Omental fat pad (tissue), 4 donors: ENCODE measurements at places on chromosomes 7 and 10.

DNA sequence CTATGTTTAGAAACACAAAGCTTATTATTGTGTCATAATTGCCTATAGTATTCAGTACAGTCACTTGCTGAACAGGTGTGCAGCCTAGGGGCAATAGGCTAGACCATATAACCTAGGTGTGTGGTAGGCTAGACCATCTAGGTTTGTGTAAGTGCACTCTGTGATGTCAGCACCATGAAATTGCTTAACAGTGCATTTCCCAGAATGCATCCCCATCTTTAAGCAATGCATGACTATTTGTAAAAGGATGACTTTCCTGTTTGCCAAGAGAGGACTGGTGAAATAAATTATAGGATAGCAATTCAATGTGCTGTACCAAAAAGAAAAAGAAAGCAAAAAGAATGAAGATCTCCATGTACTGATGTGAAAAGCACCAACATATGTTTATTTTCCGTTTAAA is 288.7 kb upstream of the AUTS2 start:
- DNase-seq, result no peak

DNA sequence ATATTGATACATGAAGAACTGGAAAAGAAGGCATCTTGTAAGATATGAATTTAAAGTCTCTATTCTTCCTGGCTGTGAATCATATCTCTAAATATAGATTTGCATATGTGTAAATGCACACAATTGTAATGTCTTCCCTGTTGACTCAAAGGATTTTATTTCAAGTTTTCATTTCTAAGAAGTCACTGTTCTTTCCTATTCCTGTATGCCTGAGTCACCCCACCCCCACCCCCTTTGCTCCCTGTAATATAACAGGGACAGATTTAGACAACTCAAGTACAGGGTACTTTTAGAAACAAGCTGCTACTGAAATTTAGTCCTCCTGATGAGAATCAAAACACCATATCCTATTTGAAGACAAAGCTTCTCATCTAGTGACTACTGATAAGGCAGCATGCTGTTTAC is 43.0 kb upstream of the HECTD2 start:
- DNase-seq, result no peak

GRCh38 chr7:31857172-31857571 is 170.2 kb downstream of the PPP1R17 start:
- DNase-seq, result no peak

DNA sequence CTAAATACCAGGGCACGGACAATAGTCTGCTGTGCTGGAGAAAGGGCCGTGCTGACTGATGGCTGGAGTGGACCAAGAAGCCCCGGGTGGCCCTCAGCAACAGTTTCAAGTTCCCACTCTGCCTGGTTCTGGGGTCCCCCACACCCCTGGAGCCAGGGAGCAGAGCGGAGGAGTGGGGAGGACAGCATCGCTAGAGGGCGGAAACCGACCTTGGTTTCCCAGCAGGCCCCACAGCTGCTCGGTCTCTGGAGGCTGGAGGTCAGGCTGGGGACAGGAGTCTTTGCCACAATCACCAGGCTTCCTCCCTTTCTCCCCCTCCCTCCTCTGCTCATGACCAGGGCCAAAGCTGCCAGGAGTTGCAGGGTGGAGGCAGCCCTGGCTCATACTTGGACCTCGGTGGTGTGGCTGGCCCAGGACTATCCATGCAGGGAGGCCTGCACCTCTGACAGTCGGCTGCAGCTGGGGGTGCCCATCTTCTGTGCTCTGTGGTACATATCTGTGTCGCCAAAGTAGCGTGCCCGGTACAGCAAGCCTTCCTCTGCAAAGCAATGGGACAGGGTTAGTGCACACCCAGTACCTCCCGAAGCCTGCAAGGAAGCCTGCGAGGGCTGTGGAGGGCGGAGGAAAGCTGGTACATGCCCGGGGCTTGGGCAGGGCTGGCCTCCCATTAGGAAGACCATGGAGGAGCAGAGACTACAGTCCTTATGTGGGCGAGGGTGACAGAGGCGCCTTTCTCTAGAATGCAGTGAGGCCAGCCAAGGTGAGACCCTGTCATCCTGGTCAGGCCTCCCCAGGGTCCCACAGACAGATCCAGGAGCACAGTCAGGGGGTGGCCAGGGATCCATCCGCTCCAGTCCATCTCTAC is 19.1 kb downstream of the DNAJB12 start:
- DNase-seq, result no peak

- no peak for DNase-seq
Observed at GRCh38 chr10:119333146-119333792, 125.9 kb downstream of the GRK5 start.

GRCh38 chr10:67385566-67385965 is 310.4 kb downstream of the CTNNA3 start:
- DNase-seq, result no peak

DNA sequence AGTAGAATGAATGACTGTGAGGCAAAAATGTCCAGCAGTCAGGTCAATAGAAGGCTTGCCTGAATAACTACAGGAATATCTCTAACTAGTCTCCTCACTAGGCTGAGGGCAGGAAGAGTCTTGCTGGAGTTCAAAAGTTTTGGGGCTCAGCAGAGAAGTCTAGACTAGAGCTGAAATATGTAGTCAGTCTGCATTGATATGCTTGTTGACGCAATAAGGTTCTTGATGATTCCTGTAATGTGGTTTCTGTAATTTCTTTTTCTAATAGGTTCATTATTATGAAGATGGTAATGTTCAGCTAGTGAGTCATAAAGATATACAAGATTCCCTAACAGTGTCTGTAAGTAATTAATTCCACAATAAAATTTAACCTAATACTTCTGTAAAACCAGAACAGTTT is 41.5 kb upstream of the ST7 start:
- no peak for DNase-seq

GRCh38 chr7:97043281-97043680 is 18.6 kb upstream of the DLX5 start:
- DNase-seq, result no peak

- no peak for DNase-seq
Observed at GRCh38 chr7:41148521-41148951, 554.4 kb downstream of the INHBA start.

DNA sequence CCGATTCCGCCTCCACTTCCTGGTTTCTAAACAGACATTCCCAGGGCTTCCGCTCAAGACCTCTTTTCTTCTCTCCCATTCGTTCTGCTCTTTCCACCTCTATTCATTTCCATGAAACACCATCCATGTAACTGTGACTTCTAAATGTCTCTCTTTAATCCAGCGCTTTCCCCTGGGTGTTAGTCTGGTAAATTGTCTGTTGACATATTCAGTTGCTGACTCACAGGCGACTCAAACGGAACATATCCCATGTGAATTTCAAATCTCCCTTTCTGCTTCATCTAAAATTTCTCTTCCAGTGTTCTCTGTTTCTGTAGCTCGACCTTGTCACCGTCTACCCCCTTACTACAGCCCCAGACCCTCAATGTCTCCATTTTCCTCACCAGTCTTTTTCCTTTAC is 119.1 kb downstream of the PFKFB3 start:
- no peak for DNase-seq

GRCh38 chr7:156111-157007 is 36.0 kb upstream of the FAM20C start:
- DNase-seq, result no peak

GRCh38 chr10:124042656-124043309 is 50.6 kb downstream of the CHST15 start:
- no peak for DNase-seq

DNA sequence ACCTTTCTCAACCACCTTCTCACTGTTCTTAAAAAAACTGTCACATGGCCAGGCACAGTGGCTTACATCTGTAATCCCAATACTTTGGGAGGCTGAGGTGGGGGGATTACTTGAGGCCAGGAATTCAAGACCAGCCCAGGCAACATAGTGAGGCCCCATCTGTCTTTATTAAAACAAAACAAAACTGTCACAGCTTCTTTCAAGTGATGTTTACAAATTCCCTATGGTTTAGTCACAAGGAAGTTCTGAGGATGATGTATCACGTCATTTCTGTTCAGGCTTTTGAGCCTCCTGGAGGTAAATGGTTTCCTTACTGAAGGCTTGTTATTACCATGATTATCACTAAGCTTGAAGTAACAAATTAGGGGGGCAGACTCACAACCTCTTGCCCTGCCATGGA is 186.2 kb downstream of the CFTR start:
- DNase-seq, result no peak

- DNase-seq, result no peak
Observed at GRCh38 chr10:77887631-77888355, 38.8 kb downstream of the DLG5 start.

- DNase-seq, result no peak
Observed at GRCh38 chr10:7264313-7264756, 146.5 kb downstream of the SFMBT2 start.

DNA sequence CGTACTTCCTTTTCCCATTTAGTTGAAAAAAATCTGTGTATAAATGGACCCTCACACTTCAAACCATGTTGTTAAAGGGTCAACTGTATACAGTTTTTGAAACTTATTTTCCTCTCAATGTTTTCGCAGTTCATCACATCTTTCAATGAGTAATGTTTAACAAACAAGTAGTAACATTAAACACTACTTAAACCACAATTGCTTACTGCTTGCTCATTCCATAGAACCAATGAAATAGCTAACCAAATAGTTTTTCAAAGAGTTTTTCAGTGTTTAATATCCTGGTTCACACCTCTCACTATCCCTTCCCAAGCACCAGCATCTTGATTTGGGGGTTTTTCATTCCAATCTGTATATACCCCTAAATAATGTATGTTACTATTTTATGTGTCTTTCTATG is 9.1 kb downstream of the SEM1 start:
- DNase-seq, result no peak

DNA sequence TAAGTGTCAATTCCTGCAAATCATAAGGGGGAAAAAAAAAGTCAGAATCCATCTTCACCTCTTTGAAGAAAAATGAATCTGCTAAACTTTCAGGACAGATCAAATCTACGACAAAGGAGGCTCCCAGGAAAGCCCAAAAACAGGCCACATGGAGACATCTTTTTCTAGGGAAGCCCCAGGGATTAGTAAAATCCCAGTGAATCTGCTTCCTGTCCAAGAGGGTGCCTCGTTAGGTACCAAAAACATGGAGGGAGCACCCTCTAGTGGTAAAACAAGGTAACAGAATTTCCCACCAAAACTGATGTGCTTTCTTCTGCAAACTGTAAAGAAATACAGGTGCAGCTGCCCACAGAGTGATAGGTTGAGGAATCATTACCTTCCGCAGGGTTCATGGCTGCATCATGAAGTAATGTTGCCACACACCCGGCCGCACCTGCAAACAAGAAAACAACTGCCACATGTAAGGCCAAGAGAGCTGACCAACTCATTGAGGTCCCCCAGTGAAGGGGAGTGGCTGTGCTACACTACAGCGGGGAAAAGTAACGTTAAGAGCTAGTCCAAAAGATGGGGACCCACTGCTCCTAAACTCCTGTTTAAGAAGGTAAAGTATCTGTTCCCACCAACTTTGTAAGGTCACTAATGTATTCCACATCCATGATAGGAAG is 7.9 kb downstream of the SLC25A28 start:
- no peak for DNase-seq

GRCh38 chr7:1225441-1226185 is 7.1 kb upstream of the UNCX start:
- no peak for DNase-seq

DNA sequence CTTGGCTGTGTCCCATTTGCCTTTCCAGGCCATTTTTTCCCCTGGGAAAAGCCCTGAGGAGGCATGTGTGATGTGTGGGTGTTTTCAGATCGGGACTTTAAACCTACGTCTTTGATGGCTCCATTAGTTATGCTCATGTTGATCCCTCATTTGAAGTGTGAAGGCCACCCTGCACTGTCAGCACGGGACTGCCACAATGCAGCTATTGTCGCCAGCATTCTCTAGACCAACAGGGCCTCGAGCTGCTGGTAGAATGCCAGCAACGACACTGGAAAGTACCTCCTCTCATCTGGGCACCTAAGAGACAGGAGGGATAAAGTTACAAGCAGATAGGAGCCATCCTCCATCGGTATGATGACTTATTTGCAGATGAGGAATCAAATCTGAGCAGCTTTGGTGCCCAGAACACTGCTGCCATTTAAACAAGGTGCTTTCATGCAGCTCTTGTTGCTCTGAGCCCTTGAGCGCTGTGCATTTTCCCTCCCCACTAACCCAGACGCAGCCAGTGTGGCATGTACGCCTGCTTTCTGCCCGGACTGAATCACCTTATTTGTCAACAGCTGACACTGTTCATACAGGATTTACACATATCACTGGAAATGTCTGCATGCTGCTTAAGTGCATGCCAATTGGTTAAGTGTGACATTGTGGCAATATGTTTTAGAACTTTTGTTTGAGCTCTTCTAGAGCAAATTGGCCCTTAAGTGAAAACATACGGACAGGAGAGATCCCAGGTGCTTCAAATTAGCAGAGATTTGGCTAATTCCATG is 175.0 kb upstream of the PITRM1 start:
- no peak for DNase-seq
